CD4-positive, CD25-positive, alpha-beta regulatory T cell (primary cell): ENCODE measurements at places on chromosomes 4 and X. TPM values are rescaled to one million over a fixed set of nuclear protein-coding genes. Genes with fewer than 3 reads are reported as not detected.

DNA sequence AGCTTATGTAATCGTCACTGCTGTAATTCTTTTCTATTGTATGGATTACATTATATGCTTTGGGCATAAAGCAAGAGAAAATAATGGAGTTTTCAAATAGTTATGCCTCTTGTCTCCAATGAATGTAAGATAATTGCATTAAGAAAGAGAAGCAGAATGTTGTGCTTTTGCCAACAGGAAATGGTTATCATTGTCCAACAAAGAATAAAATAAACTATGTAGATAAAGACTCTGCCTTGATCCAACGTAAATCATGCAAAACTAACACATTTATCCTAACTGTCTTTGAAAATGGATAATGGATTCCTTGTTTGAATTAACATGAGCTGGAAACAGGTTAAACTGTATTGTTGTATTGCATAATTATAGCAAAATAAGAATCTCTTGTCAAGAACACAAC is 1709.0 kb downstream of the PCDH7 start:
- no peak for DNase-seq

DNA sequence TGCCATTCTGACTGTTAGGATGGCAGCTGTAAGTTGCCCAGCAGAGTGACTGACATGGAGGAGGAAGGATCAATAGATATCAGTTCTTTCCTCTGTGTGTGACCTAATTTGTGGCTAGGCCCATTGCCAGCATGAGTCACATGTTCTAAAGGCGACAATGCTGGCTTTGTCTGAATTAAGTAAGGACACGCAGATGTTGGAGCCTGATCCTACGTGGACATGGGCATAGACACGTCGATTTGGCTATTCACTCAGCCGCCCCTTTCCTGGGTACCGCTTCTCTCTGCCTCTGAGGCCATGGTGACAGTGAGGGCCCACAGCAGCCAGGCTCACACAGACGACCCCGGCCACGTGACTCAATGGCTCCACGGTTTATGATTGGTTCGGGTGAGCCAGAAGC is 16.3 kb downstream of the PROM1 start:
- no peak for DNase-seq

MAGEC3 gene
- total RNA-seq, result not detected

C4orf54 gene
- total RNA-seq, result not detected

DKC1 gene
- 55.0 TPM for total RNA-seq
